Stimulated activated naive CD4-positive, alpha-beta T cell treated with Interleukin-2 at 50 U/mL for 16 hours (primary cell): ENCODE measurements at places on chromosomes 6 and 20.
A peak's percentile ranks its signal among the peaks of the same experiment; 100 is the strongest.

GRCh38 chr6:137867685-137868509, 838 bp downstream of the TNFAIP3 start:
- DNase-seq: peak; percentile 39

- no peak for DNase-seq
These were observed 233.6 kb downstream of the TPBG start for GRCh38 chr6:82597201-82597600.

DNA sequence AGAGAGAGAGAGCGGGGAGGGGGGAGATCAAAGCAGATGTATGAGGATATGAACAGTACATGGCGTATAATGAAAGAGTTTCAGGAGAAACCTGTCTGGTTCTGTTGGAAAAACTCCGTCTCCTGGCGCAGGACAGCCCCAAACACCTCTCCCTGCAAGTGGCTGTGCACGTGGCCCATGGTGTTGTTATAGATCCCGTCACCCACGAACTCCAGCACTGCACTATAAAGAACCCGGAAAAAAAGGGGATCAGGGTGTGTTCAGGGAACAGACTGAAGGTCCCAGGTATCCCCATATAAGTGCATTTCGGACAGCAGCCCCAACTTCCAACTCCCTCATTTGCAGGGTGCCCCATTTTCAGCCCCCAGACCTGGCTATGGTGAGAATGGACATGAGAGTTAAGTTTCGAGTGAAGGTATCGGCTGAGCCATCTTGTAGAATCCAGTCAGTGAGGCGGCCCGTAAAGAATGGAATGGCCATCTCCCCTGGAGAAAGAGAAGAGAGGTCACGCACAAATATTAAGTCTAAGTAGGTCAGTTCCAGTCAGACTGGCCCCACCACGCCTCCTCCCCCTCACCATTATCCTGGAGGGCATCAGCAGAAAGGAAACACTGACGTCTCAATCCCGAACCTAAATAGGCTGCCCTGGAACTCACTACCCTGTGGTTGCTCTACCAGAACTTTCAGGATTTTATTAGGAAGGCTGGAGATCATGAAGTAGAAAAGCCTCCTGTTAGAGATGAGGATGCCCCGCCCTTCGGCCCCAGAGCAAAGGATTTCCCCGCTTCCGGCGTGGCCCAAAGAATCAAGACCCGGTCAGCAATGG, 1.3 kb downstream of the TAP1 start:
- DNase-seq: peak; percentile 25

- DNase-seq: no peak
These were observed 8.4 kb downstream of the VSX1 start for GRCh38 chr20:25073544-25073943.

- DNase-seq: peak; percentile 51
These were observed 14.0 kb downstream of the UST start for GRCh38 chr6:148760568-148761526.

DNA sequence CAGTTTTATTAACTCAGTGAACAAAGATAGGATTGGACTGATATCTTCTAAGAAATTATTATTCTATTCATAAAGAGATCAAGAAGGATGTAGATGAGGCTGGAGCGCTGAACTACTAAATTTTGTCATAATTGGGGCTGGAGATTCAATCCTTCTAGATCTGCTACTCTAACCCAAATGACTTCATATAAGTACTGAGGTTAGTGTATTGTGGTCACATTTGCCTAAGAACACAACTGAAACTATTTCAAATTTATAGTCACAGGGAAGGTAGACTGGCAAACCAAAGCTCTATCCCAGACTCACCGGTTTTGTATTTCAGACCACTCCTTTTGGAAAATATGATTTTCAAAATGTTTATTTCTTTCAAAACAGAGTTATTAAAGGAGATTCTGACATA, 96.7 kb downstream of the BMP5 start:
- DNase-seq: no peak

GRCh38 chr20:48908656-48909319, 12.7 kb upstream of the ARFGEF2 start:
- DNase-seq: no peak

DNA sequence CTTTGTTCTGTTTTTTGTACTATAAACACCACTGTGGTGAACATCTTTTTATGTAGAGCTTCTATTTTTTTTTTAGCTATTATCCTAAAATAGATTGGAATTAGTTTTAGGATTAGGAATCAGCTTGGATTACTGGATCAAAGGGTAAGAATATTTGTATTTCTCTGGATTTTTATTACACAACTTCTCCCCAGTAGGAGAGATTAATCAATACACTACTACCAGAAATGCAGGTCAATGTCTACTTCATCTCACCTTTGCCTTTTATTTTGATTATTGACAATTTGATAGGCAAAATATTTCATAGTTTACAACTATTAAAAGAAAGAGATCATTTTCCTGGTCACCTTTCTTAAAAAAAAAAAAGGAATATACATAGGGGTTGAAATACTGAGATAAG, 191.9 kb downstream of the TSHZ2 start:
- DNase-seq: no peak

- no peak for DNase-seq
These were observed 44.0 kb downstream of the PRND start for GRCh38 chr20:4765681-4766080.

GRCh38 chr6:87600576-87600975, 10.6 kb downstream of the ORC3 start:
- no peak for DNase-seq

GRCh38 chr20:39421571-39422105, 459.5 kb downstream of the DHX35 start:
- no peak for DNase-seq
